ENCODE measurements at places on chromosomes 12 and 14.

GRCh38 chr14:23610090-23610814 is 25.9 kb upstream of the DHRS2 start:
- no peak for DNase-seq

GRCh38 chr12:14896521-14897169 is 11.0 kb upstream of the MGP start:
- DNase-seq = no peak

DNA sequence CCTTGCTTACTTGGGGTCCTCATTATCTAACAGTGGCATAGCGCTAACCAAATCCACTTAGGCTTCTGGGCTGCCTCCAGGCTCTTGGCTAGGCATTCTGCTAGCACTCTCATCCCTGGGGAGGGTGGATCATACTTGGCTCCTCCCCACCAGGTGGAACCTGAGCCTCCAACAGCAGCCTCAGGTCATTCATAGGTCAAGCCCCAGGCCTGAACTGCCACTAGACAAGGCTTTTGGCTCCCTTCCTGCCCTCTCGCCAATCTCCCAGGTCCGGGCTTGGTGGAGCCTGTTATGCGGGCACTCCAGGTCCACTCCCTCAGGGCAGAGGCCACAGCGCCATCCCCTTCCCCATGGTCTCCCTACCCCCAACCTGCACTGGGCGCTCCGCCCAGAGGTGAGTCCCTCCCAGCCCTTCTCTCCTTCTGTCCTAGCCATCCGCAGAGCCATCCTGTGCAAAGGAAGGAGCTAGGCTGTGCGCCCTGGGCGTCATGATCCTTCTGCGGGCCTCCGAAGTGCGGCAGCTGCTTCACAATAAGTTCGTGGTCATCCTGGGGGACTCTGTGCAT is 154.9 kb upstream of the AMIGO2 start:
- DNase-seq = no peak

GRCh38 chr14:53531156-53531555 is 378.0 kb upstream of the DDHD1 start:
- DNase-seq = no peak

DNA sequence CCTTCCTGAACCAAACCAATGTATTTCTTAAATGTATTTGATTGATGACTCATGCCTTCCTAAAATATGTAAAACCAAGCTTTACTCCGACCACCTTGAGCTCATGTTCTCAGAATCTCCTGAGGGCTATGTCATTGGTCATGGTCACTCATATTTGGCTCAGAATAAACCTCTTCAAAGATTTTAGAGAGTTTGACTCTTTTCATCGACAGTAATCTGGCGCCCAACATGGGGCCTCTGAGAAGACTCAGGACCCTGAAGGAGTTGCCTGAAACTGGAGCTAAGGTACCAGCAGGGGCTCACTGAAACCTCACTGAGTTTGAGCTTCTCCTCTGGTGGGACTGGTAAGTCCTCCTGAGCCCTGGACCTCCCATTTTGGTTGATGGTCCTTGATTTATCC is 17.2 kb upstream of the PSMC1 start:
- DNase-seq = no peak

GRCh38 chr12:87656311-87656710 is 372.9 kb downstream of the C12orf50 start:
- DNase-seq = no peak

DNA sequence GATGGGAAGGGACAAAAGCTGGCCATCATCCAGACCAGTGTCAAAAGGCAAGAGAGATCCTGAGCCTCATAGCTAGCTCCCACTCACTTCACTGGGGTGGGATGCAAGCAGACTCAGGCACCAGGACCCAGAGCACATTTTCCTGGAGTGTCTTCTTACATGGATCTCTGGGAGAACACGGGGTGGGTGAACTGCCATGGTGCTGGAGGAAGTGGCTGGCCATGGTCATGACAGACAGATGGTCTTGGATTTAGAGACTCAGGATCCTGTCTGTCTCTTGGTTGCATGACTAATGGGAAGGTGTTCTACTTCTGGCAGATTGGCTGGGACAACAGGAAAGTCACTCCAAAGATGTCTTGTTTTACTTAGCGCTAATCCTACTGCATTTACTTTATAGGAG is 311.5 kb downstream of the ATP23 start:
- DNase-seq = no peak

DNA sequence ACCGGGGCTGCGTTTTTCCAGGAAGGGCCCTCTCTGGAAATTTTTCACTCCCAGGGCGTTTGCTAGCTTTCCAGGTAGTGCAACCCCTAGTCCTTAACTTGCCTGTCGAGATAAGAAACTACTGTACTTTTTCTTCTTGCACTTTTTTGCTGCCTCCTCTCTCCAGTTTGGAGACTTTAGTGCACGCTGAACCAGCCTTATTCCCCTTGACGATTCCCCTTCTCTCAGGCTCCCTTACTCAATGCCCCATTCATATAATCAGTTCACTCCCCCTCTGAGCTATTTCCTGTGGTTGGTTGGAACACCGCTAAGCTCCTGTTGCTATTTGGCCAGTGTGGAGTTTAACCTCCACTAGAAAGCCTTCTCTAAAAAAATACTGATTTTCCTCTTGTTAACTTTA is 682 bp downstream of the CREBL2 start:
- peak; percentile 55 for DNase-seq

- DNase-seq = peak; percentile 63
These were observed 249.1 kb upstream of the FAR2 start for GRCh38 chr12:28899951-28900350.

DNA sequence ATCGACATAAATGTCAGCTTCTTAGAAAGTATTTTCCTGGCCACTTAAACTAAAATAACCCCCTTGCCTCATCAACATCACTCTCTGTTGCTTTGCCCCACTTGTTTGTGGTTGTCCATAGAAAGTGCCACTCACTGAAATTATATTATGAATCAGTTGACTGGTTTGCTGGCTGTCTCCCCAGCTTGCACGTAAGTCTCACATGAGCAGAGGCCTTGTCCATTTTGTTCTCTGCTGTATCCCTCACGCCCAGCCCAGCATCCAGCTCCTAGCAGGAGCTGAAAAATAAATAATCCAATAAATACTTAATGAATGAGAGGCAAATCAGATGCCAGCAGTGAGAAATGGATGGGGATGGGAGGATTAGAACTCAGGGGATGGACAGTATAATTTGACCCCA is 159.3 kb downstream of the KSR2 start:
- DNase-seq = no peak

DNA sequence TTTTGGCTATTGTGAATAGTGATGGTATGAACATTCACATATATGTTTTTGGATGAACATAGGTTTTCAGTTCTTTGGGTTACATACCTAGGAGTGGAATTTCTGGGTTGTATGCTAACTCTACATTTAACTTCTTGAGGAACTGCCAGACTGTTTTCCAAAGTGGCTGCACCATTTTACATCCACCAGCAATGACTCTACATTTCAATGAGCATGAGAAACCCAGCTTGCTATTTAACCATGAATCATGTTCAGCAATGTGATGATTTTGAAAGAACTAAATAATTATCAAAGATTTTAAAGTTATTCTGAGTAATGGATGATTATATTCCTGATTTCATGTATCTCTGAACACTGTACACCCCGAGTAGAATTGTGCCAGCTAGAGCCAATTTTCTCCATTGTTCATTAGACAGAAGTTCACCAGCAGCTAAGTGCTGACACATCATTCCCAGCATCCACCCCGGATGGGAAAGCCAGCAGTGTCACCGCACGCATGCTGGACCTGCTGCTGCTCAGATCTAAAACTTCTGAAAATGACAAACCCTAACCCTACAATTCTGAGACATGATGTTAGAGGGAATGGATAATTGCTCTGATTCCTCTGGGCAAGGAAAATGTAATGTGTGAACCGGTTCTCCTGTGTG is 13.3 kb upstream of the ANAPC5 start:
- peak; percentile 19 for DNase-seq

GRCh38 chr12:66024949-66025348 is 105.6 kb downstream of the LLPH start:
- no peak for DNase-seq

- DNase-seq = no peak
These were observed 759.2 kb upstream of the LRFN5 start for GRCh38 chr14:40847480-40847879.

- no peak for DNase-seq
These were observed 88.8 kb downstream of the CHGA start for GRCh38 chr14:93011650-93012325.

- DNase-seq = no peak
These were observed 15.3 kb upstream of the PRKAB1 start for GRCh38 chr12:119652665-119653064.

DNA sequence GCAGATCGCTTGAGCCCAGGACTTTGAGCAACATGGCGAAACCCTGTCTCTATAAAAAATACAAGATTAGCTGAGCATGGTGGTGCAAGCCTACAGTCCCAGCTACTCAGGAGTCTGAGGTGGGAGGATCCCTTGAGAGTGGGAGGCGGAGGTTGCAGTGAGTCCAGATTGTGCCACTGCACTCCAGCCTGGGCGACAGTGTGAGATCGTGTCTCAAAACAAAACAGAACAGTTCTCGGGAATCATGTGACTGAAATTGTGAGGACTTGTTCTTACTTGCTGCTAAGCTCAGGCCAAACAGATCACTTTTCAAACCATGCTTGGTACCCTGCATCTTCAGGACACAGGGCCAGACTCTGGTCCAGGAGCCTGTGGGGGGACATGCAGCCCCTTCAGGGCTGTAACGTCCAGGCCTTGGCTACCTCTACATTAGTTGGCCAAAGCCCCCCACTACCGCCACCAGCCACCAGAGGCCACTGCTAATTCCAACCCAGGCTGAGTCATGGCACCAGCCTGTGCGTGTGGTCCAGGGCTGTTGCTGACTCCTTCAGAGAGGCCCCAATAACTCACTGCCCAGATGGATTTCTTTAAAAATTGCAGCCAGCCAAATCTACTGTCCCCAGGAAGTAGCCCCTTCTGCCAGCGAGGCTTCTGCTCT is 33.4 kb upstream of the SYNDIG1L start:
- DNase-seq = peak; percentile 71

DNA sequence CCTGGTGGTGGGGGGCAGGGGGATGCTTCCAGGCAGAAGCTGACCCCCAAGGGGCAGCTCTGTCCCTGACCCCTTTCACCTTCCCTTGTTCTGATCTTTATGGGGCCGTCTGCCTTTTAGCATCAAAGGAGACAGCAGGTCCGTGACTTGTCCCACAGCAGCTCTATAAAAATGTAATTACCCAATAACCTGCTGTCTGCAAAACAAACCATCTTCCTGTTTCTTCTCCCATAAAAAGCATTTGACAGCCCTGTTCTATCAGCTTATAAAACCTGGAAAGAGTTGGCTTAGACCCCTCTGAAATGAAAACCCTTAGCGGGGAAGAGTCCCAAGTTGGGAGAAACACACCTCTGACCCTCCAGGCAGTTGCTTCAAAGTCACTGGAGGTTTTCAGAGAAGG is 416.9 kb downstream of the MED13L start:
- DNase-seq = no peak

- no peak for DNase-seq
These were observed 116.6 kb upstream of the C14orf180 start for GRCh38 chr14:104462651-104463630.

DNA sequence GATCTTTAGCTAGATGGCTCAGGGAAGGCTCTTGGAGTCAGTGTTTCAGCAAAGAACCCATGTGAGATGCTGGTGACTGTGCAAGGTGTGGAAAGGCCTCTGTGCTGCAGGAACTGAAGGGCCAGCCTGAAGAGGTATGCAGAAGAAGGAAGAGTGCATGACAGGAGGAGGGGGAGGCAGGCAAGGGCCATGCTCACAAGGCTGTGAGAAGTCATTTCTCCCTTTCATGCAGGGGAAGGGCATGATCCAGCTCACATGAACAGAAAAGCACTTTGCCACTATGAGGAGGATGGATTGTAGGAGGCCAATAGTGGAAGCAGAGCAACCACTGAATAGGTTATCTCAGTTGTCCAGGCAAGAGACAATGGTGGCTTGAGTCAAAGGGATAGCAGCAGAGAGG is 83.7 kb downstream of the SSPN start:
- no peak for DNase-seq

DNA sequence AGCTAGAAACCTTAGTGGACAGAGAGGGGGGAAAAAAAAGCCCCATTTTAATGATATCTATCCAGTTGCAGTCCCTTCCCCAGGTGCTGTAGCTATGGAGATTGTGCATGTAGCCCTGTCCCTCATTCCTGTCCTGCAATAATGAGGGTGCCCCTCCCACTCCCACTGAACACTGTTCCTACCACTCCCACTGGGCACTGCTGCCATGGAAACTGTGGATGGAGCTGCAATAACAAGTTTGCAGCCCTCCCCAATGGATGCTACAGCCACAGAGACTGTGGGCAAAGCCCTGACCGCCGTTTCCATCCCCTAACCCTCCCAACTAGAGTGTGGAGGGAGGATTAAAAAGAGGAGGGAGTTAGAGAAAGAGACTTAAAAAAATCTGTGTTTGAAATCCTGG is 238.3 kb downstream of the FUT8 start:
- no peak for DNase-seq

- DNase-seq = no peak
These were observed 60.8 kb downstream of the TSPAN9 start for GRCh38 chr12:3137814-3138445.

- DNase-seq = no peak
These were observed 140.6 kb upstream of the PELI2 start for GRCh38 chr14:55977392-55978150.

GRCh38 chr14:59870277-59871165 is at the start of gene RTN1:
RTN1 (minus strand) TSS chr14:59870776; CDS start chr14:59870630, 146 bp downstream.
- DNase-seq = peak; percentile 42

DNA sequence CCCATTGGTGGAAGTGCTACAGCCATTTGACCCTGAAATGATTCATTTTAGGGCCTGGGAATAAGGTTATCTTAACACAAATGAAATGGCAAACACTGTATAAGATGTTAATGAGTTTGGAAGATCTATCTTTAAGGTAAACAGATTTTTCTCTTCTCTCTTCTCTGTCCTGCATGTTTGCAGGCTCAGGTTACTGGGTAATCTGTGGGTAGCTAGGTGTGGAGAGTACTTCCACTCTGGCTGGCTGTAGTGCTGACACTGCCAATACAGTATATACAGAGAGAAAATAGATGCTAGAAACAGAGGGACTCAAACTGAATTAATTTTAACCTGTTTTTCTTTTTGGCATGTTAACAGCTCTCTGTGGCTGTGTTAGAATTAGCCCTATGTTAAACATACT is 84.6 kb downstream of the SLC38A6 start:
- no peak for DNase-seq

DNA sequence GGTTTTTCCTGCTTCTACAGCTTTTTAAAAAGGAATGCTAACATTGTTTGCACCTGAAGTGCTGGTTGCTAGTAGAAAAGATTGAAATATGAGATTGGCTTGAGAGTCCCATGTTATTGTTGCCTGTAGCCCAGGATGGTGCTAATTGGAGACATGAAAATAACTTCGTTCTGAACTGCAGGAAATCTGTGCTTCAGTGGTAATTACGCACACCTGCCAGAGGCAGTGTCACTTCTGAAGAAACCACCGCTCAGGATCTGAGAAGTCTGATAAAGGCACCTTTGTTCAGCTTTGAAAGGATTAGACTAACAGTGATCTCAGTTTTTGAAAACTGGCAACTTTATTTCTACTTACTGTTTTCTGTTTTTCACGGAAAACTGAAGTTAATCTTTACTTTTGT is 15.5 kb upstream of the ATP6V0A2 start:
- no peak for DNase-seq

GRCh38 chr12:66851134-66851533 is 172.3 kb upstream of the GRIP1 start:
- no peak for DNase-seq

Data from AG08396 (cell line).